ENCODE measurements at places on chromosomes 6 and 20. TPM values are rescaled to one million over a fixed set of nuclear protein-coding genes. Genes with fewer than 3 reads are reported as not detected.

The STX11 gene
- 49.6 TPM for total RNA-seq

The XKR7 gene
- 0.09 TPM for total RNA-seq

The SLC35F1 gene
- total RNA-seq = 0.29 TPM

The UNC93A gene
- not detected for total RNA-seq

The EYA2 gene
- total RNA-seq = 1.8 TPM

The LRRN4 gene
- total RNA-seq = 76.6 TPM

Measured in upper lobe of right lung (tissue), 1 donor.